Endothelial cell (in vitro differentiated cells): ENCODE measurements at places on chromosomes 13 and 19.

GRCh38 chr13:23599083-23599925, 29.1 kb downstream of the TNFRSF19 start:
- DNase-seq = no peak

DNA sequence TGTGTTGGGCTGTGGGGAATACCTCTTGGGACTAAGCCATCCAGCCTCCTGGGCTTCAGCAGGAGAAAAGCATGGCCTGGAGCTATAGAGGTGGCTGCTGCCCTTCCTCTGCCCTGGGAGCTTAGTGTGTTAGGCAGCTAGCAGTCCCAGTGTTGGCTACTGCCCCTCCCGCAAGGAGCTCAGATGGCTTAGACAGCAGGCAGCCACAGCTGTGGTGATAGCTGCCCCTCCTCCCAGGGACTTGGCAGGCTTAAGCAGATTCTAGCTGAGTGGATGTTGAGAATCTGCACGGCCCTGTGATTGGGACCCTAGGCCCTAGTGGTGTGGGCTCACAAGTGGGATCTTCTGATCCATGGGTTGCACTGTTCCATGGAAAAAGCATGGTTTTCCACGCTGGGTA, 264.5 kb downstream of the TDRD3 start:
- no peak for DNase-seq

DNA sequence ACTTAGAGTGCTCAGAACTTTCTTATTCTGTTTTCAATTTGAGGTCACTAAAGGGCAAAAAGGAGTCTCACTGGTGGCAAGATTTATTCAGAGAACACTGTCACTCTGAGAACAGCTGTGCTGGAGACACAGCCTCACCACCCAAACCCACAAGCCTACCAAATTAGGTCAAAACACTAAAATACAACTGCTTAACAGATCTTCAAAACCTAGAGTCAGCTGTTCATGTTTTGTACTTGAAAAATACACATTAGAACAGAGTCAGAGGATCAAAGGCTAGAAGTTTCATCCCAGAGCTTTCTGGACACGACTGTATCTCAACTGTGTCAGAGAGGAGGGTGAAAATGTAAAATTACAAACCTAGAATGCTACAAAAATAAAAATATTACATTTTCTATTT, 89.3 kb downstream of the MIPEP start:
- no peak for DNase-seq

- DNase-seq = no peak
Measured at GRCh38 chr13:80824229-80824628, 483.3 kb upstream of the SPRY2 start.

DNA sequence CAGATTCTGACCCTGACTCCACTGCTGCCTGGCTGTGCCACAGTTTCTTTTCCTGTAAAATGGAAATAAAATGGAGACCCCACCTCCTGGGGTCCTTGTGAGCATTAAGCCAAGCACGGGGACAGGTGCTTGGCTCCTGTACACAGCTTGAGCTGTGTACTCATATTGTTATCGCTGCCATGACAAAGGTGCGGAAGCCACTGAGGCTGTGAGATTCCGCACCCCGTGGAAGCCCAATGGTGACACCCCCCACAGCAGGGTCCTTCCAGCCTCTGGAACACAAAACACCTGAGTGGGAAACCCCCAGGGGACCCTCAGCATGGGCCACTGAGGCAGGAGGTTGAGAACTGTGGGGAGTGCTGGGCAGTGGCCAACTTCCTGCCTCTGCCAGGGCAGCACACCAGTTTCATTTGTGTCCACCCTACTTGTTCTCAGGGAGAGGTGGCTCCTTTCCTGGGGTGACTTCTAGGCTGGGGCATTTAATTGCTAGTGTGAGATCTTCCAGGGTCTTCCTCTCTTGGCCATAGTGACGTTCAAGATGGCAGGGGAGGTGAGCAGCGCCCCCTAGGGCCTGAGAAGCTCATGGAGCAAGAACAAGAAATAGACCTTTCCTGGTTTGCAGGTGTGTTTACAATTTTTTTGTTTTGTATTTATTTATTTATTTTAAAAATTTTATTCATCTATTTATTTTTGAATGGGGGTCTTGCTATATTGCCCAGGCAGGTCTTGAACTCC, 5.4 kb upstream of the JSRP1 start:
- DNase-seq = no peak

- no peak for DNase-seq
Measured at GRCh38 chr13:82698383-82698782, 1183.9 kb downstream of the SLITRK1 start.

GRCh38 chr19:44608391-44608821, 5.0 kb upstream of the IGSF23 start:
- no peak for DNase-seq

DNA sequence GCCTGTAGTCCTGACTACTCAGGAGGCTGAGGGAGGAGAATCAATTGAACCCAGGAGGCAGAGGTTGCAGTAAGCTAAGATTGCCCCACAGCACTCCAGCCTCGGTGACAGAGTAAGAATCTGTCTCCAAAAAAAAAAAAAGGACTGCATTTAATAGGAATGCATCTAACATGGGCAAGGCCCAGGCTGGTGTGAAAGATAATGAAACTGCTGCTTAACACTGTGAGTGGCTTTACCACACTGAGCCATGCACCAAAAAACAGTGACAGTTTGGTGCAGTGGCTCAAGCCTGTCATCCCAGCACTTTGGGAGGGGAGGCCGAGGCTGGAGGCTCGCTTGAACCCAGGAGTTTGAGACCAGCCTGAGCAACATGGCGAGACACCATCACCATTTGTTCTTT, 8.6 kb downstream of the GTF2F1 start:
- no peak for DNase-seq

GRCh38 chr19:7507884-7508283, 8.0 kb upstream of the ZNF358 start:
- no peak for DNase-seq

- no peak for DNase-seq
Measured at GRCh38 chr13:95292622-95293021, 8.6 kb downstream of the ABCC4 start.

DNA sequence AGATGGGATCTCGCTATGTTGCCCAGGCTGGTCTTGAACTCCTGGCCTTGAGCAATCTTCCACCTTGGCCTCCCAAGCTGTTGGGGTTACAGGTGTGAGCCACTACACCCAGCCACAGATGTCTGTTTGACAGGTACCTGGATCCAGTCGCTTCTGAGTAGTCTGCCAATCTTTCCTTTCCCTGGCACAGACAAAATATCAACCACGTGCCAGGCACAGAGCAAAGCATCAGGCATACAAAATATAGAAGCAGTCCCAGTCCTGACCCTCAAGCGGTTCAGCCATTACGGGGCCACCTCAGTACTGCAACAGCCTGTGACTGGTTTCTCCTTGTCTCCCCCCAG, 3.8 kb downstream of the ELAVL1 start:
- no peak for DNase-seq

DNA sequence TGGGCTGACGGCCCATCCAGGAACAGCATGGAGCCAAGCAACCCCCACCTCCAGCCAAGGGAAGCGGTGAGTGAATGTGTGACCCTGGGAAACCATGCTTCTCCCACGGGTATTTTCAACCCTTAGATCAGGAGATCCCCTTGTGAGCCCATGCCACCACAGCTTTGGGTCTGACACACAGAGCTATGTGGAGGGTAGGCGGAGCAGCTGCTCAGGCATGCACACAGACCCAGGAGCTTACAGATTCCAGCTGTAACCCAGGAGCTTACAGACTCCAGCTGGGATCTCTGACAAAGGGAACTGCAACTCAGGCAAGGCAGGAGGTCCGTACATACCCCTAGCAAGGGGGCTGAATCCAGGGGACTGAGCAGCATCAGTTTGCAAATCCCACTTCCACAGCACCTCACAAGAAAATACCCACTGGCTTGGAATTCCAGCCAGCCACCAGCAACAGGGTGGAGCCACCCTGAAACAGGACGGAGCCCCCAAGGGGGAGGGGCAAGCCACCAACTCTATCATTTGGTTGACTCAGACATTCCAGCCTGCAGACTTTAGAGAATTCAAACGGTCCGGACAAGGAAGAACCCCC, 40.8 kb upstream of the RFXAP start:
- DNase-seq = no peak

GRCh38 chr19:46648060-46648960, 12.3 kb upstream of the GNG8 start:
- DNase-seq = no peak

DNA sequence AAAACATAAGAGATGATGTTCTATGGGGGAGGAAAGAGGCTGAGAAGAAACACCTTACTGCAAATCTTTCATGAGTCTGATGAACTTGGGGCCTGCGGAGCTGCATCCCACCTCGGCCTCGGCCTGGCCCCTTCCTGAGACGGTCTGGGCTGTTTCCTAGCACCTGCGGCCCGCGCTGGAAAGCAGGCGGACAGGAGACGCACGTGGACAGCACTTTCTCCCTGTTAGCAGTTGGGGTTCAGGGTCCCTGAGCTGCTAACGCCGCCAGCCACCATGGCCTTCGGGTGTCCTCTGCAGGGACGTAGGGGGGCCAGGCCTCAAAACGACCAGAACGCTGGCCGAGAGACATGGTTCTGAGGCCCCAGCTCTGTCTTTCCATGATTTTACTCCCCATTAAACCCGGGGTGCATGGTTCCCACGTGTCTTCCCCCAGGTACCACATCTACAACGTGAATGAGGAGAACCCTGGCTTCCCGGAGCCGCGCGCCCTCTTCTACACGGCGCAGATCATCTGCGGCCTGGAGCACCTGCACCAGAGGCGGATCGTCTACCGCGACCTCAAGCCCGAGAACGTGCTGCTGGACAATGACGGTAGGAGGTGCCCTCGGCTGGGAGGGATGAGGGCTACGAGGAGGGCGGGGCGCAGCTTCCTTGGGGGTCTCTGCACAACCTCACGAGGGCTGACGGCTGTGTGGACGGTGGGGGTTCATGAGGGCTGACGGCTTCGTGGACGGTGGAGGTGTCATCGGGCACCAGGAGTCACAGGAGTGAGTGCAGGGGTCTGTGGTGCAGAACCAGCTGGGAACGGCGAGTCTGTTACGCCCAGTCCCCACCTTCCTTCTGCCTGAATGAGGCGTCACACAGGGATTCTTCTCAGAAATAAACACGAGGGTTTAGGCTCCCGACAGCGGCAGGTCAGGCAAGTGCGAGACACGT, 4.3 kb downstream of the GRK1 start:
- no peak for DNase-seq

DNA sequence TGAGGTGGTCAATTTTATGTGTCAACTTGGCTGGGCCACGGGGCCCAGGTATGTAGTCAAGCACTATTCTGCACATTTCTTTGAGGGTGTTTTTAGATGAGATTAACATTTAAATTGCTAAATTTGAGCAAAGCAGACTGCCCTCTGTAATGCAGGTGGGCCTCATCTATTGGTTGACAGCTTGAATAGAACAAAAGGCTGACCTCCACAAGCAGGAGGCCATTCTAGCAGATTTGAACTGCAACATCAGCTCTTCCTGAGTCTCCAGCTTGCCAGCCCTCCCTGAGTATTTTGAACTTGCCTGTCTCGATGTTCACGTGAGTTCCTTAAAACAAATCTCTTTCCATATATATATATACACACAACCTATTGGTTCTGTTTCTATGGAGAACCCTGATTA, 134.8 kb downstream of the DCLK1 start:
- DNase-seq = no peak

DNA sequence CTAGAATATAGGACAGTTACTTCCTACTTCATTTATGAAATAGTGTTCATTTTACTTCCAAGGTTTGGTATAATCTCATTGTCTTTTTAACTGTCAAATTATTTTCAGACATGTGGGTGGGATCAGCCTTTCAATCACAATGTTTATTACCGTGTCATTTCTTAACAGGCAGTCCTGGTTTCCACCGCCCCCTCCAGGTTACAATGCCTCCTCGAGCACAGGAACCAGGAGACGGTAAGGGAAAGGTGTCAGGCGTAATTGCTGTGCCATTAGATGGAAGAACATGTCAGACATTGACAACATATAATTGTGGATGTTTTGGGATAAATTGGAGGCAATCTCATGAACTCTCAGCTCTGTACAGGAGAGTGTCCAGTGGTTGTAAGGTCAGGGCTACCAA, 36.5 kb downstream of the SCEL start:
- DNase-seq = no peak

DNA sequence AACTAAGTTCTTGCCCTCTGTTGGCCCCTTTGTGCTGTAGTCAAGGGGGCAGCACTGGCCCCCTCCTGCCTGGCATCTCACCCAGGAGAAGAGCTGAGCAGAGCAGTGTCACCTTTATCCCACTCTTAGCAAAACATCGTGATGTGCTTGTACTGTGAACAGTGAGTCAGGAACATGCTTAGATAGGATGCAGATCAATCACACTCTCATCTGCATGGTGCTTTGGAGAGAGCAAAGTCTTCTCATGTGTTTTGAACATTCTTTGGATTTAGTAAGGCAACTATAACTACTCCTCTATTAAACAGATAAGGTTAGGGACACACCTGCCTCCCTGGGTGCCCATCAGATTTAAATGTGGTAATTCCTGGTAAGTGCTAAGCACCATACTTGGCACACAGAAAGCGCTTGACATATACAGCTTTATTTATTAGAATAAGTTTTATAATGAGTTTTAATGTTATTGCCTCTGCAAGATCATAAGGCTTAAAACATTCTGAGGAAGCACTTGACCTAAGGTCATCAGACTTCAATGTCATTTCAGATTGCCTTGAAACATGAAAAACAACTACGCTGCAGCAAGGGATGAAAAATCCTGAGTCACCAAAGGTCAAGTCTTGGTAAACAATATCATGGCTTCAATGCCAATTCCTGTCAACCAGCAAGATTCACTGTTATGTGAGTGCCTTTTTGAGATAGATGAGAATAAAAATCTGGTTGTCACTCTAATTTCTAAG, 82.4 kb upstream of the IRS2 start:
- no peak for DNase-seq

DNA sequence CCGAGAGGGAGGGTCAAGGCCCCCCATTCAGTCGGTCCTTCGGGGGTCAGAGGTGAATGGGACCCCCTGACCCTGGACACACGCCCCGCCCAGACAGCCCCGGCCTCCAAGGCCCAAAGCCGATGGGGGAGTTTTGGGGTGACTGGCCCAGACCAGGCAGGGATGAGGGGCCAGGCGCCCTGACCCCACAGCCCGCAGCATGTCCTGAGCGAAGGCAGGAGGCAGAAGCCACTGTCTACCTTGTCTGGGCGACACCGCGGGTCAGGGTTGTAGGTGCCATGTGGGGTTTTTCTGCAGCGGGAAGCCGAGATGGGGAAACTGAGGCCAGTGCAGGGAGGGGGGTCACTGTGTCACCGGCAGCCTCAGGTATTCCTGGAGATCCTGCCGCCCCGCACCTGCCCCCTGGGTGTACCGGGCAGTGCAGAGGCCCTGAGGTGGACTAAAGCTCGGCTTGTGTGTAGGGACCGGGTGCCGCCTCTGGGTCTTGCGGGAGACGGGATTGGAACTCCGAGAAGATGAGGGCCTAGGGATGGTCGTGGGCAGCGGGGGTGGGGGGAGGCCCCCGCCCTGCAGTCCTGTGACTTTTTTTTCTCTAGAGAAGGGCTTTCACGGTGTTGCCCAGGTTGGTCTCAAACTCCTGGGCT, 8.5 kb downstream of the ARID3A start:
- DNase-seq = no peak
